SK-N-SH treated with all-trans-retinoic acid at 6 μM for 48 hours (cell line): ENCODE measurements at places on chromosomes 2 and 18.

DNA sequence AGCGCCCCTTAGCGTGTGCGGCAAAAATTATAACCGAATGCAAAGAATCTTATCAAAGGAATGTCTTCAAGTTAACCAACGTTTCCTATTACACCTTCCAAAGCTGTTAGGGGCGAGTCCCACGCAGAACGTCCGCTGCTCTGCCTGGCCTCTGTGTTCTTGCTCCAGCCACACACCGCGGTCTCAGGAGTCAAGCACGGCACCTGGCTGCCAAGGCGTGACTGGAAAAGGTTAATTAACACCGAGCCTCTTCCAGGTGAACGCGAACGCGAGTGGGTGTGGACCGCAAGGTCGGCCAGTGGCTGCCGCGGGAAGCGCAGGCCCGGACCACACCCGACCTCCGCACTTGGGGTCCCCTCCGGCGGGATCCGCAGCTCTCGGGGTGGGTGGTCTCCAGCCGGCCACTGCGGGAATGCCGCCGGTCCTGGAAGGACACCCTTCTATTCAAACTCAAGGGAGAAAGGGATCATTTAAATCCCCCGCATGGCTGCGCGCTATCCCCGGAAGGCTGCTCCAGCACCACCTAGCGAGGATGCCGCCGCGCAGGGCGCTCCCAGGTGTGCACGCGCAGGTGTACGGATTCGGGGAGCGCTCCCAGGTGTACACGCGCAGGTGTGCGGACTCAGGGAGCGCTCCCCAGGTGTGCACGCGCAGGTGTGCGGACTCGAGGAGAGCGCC, 830 bp downstream of the CYB5A start:
- no peak for ATAC-seq

DNA sequence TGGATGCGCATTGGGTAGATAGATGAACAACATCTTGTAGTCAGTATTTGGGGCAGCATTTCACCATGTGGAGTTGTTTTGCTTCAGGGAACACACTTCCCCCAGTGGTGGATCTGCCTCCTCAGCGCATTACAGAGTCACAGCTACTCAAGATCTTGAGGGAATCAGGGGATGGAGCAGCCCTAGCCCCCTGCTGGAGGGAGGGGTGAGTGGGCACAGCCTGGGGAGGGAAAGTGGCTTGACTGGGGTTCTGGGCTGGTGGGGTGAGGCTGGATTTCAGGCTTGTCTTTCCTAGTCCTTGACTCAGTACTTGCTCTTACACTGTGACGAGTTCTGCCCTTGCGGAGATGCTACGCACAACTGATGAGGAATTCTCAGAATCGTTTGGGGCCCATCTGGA, 271.0 kb upstream of the HS6ST1 start:
- ATAC-seq: no peak

DNA sequence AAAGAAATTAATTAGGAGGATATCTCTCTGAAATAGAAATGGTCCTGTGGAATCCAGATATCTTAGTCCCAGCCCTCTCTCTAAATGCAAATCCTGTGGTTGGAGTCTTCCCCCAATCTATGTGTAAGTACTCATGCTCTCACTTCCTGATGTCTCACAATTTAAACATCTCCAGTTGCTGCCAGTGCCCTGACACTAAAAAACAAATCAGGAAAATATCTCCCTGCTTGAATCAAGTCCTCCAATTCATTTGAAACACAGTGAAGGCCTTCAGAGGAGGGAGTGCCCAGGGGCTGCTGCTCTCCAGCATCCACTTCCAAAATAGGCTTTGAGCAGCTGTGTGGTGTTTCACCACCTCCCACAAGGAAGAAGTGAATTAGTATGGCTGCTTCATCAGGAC, 413.8 kb downstream of the RAD51AP2 start:
- no peak for ATAC-seq

GRCh38 chr2:71336802-71337201, 5.2 kb downstream of the ZNF638 start:
- ATAC-seq: no peak
